ENCODE measurements at places on chromosomes 12 and 14. TPM values are rescaled to one million over a fixed set of nuclear protein-coding genes. Genes with fewer than 3 reads are reported as not detected.
A peak's percentile ranks its signal among the peaks of the same experiment; 100 is the strongest.

- H3K36me3 ChIP-seq = no peaks in the 10 kb centered on the region
- no peaks in the 10 kb centered on the region for H3K4me1 ChIP-seq
- H3K27me3 ChIP-seq = peaks cover 3% of the 10 kb centered on the region
Observed at GRCh38 chr12:131122631-131123030, 168.9 kb downstream of the ADGRD1 start.

- peak overlapping the region; percentile 61 for H3K4me3 ChIP-seq
- DNase-seq = no peak
- no peaks in the 10 kb centered on the region for H3K27me3 ChIP-seq
- H3K4me1 ChIP-seq = peaks cover 94% of the 10 kb centered on the region
- peaks cover 2% of the 10 kb centered on the region for H3K36me3 ChIP-seq
Observed at GRCh38 chr12:47813511-47814196, 6.0 kb downstream of the HDAC7 start.

DNA sequence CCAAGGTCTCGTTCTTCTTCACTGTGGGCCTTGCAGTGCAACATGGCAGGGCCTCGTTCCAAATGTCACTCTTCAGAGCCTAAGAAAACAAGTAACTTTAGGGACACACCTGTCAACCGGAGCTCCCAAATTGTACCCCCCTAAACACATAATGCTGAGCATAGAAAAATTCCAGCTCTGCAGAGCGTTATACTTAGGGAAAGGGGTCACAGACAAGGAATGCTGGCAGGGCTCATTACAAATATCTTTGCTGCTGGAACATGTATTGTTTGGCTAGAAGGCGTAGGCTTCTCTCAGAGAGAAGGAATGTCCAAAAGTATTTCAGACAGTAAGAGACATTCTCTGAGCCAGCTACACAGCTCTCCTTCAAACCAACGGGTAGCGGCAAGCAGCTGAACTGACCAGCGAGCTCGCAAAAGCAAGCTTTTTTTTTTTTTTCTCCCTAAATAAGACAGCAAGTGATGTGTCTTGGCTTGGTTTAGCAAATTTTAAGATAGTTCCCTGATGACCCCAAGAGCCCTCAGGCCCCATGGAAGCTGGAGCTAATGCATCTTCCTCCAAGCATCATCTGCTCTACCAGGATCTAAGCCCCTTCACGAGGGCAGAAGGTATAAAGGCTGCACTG, 24.5 kb downstream of the SSH1 start:
- peak overlapping the region; percentile 59 for H3K4me3 ChIP-seq
- H3K4me1 ChIP-seq = peaks cover 88% of the 10 kb centered on the region
- peak overlapping the region; percentile 99 for H3K27ac ChIP-seq

DNA sequence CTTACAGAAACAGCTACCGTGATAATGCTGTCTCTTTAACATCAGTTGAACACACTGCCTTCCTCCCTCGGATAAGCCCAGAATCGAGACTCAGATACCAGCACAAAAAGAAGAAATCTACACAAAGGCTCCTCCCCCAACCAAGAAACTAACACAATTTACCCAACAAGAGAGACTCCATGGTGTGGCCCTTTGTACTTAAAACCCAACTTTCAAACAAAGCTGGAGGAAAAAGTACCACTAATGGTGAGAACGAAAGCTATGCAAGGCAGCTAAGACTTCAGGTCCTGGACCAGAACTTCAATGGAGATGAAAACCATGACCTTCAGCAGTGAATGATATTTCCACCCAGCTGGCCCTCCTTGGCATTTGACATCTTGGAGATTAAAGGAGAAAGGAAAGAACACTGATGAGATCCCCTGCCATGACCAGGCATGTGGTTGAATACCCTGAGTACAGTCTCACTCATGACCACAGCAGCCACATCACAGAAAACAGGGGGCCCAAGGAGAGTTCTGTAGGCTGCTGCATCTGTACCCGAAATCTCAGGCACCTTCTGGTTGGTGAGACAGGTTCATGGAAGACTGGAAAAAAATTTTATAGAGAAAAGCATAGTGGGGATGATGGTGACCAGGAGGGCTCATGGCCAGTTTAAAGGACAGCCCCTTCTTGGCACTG, 36.7 kb downstream of the RBM19 start:
- H3K36me3 ChIP-seq = peaks cover 40% of the 10 kb centered on the region
- H3K27me3 ChIP-seq = no peaks in the 10 kb centered on the region
- H3K4me3 ChIP-seq = no peak overlapping the region
- no peak for DNase-seq
- no peak overlapping the region for H3K27ac ChIP-seq

GRCh38 chr14:93989939-93990338, 7.2 kb upstream of the CCDC197 start:
- H3K36me3 ChIP-seq = no peaks in the 10 kb centered on the region
- H3K27ac ChIP-seq = no peak overlapping the region
- H3K4me3 ChIP-seq = no peak overlapping the region
- no peak for DNase-seq
- H3K27me3 ChIP-seq = peaks cover 27% of the 10 kb centered on the region
- peaks cover 10% of the 10 kb centered on the region for H3K4me1 ChIP-seq

GRCh38 chr12:58465418-58465817, 454.9 kb downstream of the LRIG3 start:
- DNase-seq = no peak
- peaks cover 3% of the 10 kb centered on the region for H3K36me3 ChIP-seq
- H3K4me1 ChIP-seq = peaks cover 5% of the 10 kb centered on the region
- no peak overlapping the region for H3K4me3 ChIP-seq
- H3K27ac ChIP-seq = no peak overlapping the region
- no peaks in the 10 kb centered on the region for H3K27me3 ChIP-seq

The TSPAN8 gene
- not detected for total RNA-seq

Measured in osteocyte (in vitro differentiated cells).